ENCODE measurements at places on chromosomes 4 and X. TPM values are rescaled to one million over a fixed set of nuclear protein-coding genes. Genes with fewer than 3 reads are reported as not detected.

DNA sequence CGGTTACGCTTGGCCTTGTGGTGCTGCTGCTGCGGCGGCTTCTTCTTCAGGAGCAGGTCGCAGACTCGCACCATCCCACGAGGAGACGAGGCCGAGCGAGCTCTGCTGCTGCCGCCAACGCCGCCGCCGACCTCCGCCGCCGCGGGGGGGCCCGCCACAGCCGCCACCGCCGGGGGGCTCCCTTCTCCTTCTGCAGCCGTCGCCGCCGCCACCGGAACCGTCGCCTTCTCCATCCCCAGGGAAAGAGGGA, 237 bp downstream of the ANKRD17 start:
- DNase-seq, result no peak

DMD gene
- 18.5 TPM for total RNA-seq

SSX5 gene
- not detected for total RNA-seq

DNA sequence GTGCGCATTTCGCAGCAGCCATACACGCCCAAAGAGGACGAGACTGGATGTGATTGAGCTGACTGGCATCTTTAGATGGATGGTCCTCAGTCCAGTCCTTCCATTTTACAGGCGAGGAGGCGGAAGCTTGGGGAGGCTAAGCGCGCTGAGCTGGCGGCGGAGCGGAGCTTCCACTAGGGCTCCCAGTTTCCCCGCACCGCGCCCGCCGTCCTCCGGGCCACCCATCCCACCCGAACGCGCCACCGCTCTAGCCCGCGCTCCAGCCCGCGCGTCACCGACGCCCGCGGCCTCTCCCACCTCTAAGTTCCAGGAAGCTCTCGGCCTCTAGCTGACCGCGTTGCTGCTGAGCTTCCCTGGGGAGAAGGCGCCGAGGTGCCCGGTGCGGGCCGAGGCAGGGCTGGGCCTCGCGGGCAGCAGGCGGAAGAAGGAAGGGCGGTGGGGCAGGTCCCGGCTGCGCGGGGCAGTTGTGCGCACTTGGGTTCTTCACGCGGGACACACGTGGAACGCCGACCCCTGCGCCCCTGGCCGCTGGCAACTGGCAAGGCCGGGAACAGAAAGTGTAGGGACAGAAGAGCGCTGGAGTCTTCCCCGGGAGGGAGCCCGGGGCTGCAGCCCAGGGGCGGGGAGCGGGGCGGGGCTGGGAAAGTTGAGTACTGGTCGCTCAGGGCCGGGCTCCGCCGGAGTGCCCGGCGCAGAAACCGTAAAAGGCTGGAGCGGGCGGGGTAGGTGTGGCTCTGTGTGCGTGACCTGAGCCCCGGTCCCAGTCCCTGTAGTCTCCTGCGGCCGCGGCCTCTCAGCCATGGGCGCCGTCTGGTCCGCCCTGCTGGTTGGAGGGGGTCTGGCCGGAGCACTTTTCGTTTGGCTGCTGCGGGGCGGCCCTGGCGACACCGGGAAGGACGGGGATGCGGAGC, at the start of gene STBD1:
STBD1 (plus strand) TSS at position 763 of the 911 bp plus-strand sequence; CDS start at position 800, 37 bp downstream.
- peak; percentile 19 for DNase-seq

MFAP3L gene
- total RNA-seq, result 1.0 TPM

- DNase-seq, result no peak
These were observed 310.0 kb upstream of the GATB start for GRCh38 chr4:152070854-152071253.

DGAT2L6 gene
- total RNA-seq, result not detected

LUZP4 gene
- total RNA-seq, result not detected

GRCh38 chrX:154495472-154495922, 5.1 kb upstream of the SLC10A3 start:
- no peak for DNase-seq

GAGE12D gene
- not detected for total RNA-seq

DNA sequence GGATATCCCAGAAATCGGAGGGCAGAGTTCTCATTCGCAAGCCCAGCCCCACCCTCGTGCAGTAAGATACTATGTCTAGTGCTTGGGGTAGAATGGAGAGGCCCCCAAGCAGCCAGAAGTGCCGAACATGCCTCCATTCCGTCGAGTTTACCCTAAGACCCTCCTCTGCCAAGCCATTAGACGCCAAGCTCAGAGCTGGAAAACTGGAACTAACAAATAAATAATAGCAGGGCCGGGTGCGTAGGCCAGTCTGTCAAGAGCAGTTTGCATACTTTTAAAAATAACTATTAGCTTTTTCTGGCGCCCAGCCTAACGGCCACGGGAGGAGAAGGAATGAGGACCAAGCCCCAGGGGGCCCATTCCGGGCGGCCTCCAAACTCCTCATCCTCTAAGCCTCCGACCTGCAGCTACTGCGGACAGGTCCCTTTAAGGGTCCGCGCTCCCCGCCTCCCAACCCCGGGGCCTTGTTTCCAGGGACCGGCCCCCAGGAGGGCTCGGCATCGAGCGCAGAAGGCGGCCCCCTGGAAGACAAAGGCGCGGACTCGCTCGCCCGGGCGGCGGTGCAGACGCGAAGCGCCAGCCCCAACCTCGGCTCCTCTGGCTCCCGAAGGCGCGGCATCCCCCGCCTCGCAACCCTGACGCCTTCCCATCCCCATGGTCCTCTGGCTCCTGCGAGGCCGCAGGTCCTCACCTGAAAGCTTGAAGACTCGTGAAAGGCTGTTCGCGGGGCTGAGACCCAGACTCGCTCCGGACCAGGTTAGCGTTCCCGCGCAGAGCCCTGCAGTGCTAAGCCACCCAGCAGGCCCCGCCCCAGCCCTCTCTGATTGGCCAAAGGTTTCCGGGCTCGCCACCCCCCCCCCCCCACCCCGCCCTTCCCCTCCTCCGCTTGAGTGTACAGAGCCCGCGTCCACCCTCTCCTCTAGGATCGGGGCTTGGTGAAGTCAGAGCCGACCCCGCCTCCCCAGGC, at the start of gene TMSB15A:
TMSB15A (minus strand) TSS at position 765 of the 967 bp plus-strand sequence.
- DNase-seq, result peak; percentile 20

RPS6KA6 gene
- total RNA-seq, result 0.51 TPM

- no peak for DNase-seq
These were observed 65.6 kb downstream of the MRPL1 start for GRCh38 chr4:77927991-77928925.

- DNase-seq, result no peak
These were observed 103.5 kb downstream of the TNIP2 start for GRCh38 chr4:2652415-2653160.

DNA sequence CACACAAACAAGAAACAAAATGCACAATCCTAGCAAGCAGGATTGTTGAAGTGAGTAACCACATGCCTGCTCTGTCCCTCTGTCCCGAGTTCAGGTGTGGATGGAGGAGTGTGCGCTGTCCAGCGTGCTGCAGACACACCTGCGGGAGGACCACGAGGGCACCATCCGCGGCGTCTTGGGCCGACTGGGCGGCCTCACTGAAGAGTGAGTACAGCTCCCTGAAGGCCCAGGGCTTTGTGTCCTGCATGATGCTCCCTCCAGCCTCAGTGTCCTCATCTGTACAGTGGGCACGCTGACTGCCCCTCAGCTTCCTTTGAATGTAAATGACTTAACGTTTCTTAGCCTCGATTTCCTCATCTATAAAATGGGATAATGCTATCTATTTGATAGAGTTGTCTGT, 82.5 kb downstream of the EVC start:
- no peak for DNase-seq

DNA sequence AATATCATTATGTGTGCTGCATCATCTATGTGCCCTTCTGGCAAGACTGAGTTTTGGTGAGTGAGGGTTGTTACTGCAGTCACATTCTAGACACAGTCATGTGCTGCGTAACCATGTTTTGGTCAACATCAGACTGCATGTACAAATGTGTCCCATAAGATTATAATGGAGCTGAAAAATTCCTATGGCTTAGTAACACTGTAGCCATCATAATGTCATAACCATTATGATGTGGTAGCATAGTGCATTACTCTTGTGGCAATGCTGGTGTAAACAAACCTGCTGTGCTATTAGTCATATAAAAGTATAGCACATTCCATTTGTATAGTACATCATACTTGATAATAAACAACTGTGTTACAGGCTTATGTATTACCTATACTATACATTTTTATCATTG, 198.1 kb upstream of the NUDT6 start:
- DNase-seq, result no peak

TECRL gene
- not detected for total RNA-seq

SPANXA2 gene
- total RNA-seq, result not detected

AFF1 gene
- total RNA-seq, result 60.0 TPM

ADGRG4 gene
- total RNA-seq, result not detected

DNA sequence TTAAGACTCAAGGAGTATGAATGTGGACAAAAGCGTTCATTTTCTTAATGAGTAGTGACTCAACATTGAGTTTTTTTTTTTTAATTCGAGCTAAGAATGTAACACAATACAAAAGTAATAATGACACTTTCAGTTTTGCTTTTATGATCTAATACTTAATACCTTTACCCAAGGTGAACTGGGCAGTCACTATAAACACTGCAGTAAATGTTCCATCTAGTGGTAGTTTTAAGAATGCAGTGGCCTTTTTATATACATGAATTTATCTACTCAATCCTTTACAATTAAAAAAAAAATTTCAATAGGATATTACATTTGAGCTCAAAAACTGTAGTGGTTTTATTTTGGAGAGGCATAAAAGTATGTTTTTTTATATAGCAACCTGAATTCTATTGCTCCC, 33.9 kb downstream of the PDK3 start:
- no peak for DNase-seq

TLR8 gene
- total RNA-seq, result 0.22 TPM

DNA sequence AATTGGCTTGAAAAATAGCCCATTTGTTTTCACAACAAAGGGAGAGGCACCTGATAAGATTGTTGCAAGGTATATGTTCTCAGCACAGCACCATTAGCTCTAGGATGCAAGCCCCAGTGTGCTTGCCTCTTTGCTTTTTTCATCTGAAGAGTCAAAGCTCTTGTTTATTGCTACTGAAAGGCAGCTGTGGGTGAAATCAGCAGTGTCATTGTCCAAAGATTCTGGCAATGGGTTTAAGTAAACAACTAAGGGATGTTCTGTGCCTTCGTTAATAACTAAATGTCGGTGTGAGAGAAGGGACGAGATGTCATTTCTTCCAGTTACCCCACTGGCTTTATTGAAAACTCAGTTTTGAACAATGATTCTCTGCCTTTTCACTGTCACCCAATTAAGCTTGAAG, 567.7 kb downstream of the KCNIP4 start:
- no peak for DNase-seq

GRCh38 chr4:152045807-152046571, 285.2 kb upstream of the GATB start:
- no peak for DNase-seq

- no peak for DNase-seq
These were observed 33.2 kb upstream of the OCIAD2 start for GRCh38 chr4:48939785-48940184.

ALG13 gene
- total RNA-seq, result 63.4 TPM

FGFR3 gene
- total RNA-seq, result 0.10 TPM

- DNase-seq, result no peak
These were observed 1535.9 kb upstream of the IGFBP7 start for GRCh38 chr4:58646126-58646525.

MAGEA11 gene
- not detected for total RNA-seq

SPON2 gene
- 2.2 TPM for total RNA-seq

DNA sequence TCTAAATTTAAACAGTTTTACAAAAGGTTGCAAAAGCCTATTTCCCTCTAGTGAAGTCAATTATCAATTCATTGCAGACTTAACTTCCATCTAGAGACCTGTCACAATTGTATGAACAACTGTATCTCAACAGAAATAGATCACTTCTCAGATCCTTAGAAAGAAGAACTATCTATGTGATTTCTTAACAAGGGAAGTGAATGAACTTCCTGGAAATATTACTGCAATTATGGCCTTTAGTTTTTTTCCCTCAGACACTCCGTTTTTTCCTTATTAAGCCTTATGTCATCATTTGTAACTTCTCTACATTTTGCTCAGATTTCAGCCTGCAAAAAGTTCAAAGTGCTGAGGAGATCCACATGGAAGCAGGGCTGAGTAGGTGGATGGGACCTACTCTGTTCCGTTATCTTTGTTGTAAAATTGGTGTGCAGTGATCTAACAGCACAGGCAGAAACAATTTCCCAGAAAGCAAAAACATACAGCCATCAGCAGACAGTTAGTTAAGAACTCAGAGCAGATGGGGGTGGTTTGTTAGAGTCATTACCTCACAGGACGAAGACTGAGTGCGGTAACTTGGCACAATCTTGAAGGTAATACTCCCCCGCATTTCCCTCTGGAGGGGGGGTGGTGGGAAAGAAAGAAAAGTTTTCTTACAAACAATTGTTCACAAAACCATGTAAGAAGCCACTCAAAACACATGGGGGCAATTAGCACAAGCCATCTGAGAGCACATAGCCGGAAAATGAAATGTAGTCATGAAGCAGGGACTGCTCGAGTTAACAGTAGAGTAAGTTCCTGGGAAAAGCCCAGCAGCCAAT, 112.3 kb downstream of the NYX start:
- no peak for DNase-seq

DNA sequence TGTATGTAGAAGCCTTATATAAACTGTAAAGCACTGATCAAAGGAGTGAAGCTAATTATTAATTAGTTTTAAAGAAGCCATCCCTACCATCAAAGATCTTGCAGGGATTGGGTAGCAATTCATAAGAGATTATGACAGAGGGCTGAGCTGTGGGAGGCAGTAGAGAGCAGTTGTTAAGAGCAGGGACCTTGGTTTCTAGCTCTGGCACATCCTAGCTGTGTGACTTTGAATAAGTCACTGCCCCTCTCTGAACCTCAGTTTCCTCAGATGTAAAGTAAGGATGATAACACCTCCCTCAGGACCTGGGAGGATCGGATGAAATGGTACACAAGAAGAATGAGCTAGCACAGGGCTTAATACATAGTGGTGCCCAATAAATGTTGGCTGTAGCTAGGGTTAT, 45.4 kb downstream of the APLN start:
- no peak for DNase-seq

- no peak for DNase-seq
These were observed 149.8 kb upstream of the TENM3 start for GRCh38 chr4:182093431-182093831.

DNA sequence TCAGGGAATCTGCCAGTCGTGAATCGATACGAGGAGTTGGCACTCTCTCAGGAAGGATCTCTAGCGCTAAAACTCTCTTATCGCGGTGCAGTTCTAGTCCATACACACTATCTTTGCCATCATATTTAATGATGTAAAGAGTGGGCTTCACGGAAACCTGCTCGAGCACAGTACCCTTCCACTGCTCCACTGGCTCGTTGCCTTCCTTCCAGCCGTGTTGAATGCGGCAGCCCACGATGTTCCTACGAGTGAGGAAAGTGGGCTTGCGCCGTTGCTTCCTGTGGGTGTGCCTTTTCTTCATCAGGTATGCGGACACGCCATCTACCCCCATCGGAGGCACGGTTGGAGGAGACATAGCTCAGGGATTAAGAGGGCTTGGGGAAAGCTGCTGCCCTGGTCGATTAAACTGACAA, 661 bp downstream of the SPIN4 start:
- peak; percentile 15 for DNase-seq

DNA sequence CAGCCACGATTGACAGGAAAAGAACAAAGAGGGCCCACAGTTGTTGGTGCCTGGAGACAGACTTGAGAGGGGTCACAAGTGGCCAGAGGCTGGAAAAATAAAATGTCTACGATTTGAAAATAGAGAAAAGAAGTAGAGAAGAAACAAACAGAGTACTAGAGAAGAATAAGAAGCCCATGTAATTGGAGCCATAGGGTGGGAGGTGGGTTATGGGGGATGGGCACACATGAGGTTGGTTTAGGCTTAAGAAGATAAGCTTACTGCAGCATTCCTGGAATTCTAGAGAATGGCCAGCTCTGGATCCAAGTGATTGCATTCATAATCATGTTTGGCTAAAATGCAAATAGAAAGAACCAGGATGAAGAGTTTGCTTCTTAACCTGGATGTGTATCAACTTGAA, 210.7 kb downstream of the MAML3 start:
- no peak for DNase-seq

CTAG1A gene
- not detected for total RNA-seq

OPN1MW gene
- not detected for total RNA-seq

GRCh38 chrX:150352581-150352980, 10.5 kb upstream of the MAMLD1 start:
- DNase-seq, result no peak

KIAA0232 gene
- total RNA-seq, result 15.5 TPM
